Gastroesophageal sphincter (tissue), 4 donors: ENCODE measurements at places on chromosomes 4 and X. TPM values are rescaled to one million over a fixed set of nuclear protein-coding genes. Genes with fewer than 3 reads are reported as not detected.

- ATAC-seq = no peak
Measured at GRCh38 chr4:87865288-87865687, 32.5 kb downstream of the MEPE start.

DNA sequence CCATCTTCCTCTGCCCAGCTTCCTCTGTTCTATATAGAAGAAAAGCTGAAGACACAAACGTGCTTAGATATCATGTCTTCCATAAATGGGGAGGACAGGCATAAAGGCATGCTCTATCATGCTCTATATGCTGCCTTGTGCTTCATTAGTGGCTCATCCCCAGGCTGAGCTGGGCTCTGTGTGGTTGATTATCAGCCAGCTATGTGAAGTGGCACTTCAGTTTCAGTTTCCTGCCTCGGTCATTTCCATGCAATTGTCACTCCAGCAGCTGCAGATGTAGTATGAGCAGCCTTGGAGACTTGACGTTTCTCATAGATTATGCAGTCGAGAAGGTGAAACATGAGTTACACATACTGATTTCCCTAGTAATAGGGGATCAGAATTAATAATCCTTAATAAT lies 106.2 kb downstream of the SYTL5 start:
- ATAC-seq = no peak

Gene OCRL
- 72.1 TPM for total RNA-seq

DNA sequence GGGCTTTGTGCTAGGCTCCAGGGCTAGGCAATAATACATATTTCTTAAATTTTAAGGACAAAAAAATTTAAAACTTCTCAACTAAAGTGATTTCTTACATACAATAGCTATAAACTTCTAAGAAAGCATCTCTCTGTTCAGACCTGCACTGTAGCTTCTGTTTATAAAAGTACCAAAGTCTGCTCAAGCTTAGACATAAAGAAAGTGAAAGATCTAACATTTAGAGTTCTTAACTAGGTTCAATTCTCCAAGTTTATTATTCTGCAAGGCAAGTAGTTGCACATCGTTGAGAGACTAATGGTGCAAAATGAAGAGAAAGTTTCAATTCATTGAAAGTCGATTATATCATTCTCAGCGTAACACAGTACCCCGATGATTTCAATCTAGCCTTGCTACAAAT lies 857.4 kb upstream of the HTR2C start:
- ATAC-seq = no peak

DNA sequence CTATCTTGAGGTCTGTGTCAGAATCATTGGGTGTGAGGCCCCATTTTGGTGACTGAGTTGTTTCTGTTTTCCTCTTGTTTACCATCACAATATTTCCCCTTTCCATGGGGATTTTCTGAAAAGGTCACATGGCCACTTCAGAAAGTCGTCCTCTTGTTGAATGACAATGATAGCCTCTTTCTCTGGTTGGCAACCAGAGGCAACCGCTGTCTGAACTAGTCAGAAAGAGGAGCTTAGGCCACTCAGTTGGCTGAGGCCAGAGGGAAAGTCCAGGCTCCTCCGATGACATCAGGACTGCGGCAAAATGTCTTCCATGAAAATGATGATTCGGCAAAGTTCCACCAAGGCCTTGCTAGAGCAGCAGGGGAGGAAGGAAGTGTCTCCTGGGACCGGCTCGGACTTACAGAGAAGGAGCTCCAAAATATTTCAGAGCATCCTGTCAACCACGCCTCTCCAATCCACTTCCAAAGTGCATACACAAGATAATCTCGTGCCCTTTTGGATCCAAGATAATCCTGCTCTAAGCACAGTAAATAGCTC lies 19.1 kb upstream of the RBM47 start:
- peak; percentile 25 for ATAC-seq

Gene PCDH19
- total RNA-seq = 1.7 TPM

GRCh38 chr4:46975812-46976553 lies 17.4 kb downstream of the GABRA4 start:
- ATAC-seq = no peak

Gene UGT2B17
- total RNA-seq = 0.27 TPM

GRCh38 chrX:137034508-137034872 lies 695 bp upstream of the GPR101 start:
- ATAC-seq = no peak

DNA sequence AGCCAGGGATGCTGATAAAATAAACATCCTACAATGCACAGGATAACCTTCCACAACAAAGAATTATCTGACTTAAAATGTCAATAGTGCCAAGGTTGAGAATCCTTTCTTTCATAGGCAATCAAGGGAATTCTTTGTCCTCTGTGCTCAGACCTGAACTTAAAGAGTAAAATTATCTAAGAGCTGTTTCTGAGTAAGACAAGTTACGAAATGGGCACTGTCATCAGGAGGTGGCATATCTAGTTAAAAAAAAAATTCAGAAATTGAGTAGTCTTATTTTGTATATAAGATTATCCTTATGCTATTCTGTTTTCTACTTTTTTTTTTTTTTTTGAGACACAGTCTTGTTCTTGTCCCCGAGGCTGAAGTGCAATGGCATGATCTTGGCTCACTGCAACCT lies 3.3 kb upstream of the RAB33B start:
- no peak for ATAC-seq

- no peak for ATAC-seq
Measured at GRCh38 chrX:100681599-100681998, 37.6 kb downstream of the SRPX2 start.

DNA sequence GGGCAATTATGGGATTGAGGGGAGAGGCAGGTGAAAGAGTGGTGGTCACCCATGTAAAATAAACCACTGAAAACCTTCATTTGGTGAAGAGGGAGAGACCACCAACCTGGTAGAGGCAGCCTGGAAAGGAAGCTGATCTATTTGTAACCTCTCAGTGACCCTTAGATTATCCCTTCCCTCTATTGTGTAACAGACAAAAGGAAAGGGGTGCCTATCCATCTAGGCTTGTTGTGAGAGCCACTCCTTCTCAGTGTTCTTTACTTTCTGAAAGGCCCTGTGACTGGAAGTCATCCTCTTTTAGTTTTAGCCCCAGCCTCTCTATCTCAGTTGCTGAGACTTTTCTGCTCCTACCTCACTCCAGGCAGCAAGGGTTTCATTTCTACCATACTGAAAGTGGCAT lies 142.4 kb downstream of the TMEM164 start:
- no peak for ATAC-seq

GRCh38 chrX:46754586-46755061 lies 4.3 kb downstream of the SLC9A7 start:
- ATAC-seq = no peak
